ENCODE measurements at places on chromosomes 2 and 18.
A peak's percentile ranks its signal among the peaks of the same experiment; 100 is the strongest.

DNA sequence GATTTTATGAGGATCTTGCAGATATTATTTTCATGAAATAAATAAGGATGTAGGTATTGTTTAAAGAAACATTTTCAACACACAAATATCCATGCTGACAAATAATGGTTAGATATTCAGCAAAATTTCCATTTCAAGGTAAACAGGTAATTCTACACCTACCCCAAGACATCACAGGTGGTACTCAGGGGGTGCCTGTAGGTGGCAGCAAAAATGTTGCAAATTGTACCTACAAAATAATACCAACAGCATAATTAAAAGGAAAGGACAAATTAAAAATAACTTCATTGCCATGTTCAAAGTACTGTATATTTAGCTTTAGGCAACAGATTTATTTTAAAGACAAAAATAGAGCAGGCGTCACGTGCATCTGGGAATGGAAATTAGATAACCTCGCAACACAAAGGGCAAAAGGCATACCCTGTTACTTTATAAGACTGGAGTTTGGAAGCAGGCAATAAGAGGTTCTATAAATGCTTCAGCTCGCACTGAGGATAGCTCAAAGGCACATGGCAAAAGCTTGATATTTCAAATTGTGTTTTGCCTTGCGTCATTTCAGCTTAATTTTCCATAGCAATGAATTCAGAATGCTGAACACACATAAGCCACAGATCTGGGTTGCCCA, 630.5 kb downstream of the TDRD15 start:
- no peak for DNase-seq
- H3K27ac ChIP-seq, result no peak overlapping the region
- H3K4me3 ChIP-seq, result no peak overlapping the region

DNA sequence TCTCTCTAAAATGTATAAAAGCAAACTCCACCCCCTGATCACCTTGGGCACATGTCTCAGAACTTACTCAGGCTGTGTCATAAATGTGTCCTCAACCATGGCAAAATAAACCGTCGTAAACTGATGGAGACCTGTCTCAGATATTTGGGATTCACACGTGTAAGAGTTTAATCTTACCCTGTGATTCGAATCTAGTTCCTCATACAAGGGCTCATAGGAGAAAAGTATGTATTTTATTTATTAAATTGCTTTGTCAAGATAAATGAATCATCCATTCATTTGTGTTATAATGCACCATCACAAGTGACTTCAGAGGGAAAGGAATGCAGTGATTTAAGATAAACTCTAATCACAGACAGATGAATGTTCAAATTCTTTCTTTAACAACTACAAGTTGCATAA, 712.5 kb upstream of the LRATD1 start:
- no peak for DNase-seq
- H3K27ac ChIP-seq, result no peak overlapping the region
- no peak overlapping the region for H3K4me3 ChIP-seq
- H3K27me3 ChIP-seq, result no peaks in the 10 kb centered on the region
- no peaks in the 10 kb centered on the region for H3K4me1 ChIP-seq

DNA sequence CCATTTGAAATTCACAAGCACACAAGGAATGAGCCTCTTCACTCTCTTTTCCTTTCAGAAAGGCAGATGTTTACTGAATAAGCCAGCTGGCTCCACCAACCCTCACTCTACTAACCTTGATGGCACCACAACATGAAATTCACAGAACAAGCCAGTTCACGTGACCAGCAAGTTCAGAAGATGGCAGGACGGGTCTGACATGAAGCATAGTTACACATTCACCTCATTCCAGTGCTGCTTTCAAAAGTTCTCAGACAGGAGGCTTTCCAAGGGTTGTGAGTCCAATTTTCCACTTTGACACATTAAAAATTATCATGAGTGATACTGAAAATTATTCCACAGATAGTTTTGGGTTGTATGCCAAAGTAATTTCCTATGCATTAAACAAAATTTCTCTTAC, 74.2 kb upstream of the MBOAT2 start:
- H3K36me3 ChIP-seq, result no peaks in the 10 kb centered on the region
- H3K4me1 ChIP-seq, result no peaks in the 10 kb centered on the region
- DNase-seq, result no peak
- H3K27ac ChIP-seq, result no peak overlapping the region
- H3K27me3 ChIP-seq, result no peaks in the 10 kb centered on the region

DNA sequence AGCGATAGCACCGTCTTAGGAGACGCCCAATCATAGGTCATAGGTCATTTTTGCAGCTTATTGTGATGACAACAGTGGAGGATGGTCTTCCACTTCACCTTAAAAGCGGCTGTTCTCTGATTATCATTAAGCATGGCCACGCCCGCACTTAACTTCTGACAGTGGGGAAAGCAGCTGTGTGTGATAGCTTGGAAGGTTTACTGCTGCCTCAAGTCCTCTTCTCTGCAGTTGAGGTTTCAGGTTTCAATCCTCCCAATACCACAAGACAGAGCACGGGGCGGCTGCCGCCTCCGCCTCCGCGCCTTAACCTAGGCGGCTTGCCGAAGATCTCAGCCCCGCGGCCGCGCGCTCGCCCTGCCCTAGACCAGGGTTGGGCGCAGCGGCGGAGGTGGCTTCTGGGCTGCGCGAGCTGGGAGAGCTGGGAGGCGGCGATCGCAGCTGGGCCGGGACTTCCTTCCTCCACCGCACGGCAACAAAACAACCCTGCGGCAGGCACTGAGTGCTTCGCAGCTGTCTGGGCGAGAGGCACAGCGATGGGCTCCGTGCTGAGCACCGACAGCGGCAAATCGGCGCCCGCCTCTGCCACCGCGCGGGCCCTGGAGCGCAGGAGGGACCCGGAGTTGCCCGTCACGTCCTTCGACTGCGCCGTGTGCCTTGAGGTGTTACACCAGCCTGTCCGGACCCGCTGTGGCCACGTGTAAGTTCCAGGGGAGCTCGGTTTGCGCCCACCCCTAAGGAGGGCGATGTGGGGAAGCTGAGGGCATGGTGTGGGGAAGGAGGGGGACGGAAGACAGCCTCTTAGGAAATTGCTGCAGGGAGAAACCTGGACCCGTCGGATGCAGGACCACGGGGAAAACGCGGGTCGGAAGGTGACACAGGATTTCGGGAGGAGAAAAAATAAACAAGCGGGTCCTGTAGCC, at the start of gene RNF125:
RNF125 (plus strand) TSS at position 495 of the 920 bp plus-strand sequence; CDS start at position 534, 39 bp downstream.
- H3K4me3 ChIP-seq, result peak within 1 kb of the TSS; percentile 68
- H3K27ac ChIP-seq, result peak within 1 kb of the TSS; percentile 68
- DNase-seq, result peak; percentile 96
- H3K27me3 ChIP-seq, result no peaks in the 10 kb centered on the region
- H3K36me3 ChIP-seq, result no peaks in the 10 kb centered on the region
- H3K4me1 ChIP-seq, result peaks cover 26% of the 10 kb centered on the region

DNA sequence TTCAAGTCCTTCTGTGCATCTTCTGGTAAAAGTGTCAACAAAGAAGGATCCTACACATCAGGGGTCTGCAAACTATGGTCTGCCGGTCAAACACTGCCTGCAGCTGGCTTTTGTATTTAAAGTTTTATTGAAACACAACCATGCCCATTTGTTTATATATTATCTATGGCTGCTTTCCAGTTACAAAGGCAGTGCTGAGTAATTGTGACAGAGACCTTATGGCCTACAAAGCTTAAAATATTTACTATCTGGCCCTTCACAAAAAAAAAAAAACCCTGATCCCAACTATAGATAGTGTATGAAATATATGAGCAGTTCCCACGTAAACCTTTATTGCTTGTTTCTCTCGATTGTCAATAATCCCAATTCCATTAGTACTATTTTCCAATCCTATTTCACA, 101.4 kb downstream of the RBMS1 start:
- no peak overlapping the region for H3K27ac ChIP-seq
- no peaks in the 10 kb centered on the region for H3K27me3 ChIP-seq
- no peak for DNase-seq
- no peaks in the 10 kb centered on the region for H3K36me3 ChIP-seq
- H3K4me1 ChIP-seq, result peaks cover 77% of the 10 kb centered on the region
